Cardiac muscle cell (in vitro differentiated cells and primary cell): ENCODE measurements at places on chromosomes 12 and 14.
A peak's percentile ranks its signal among the peaks of the same experiment; 100 is the strongest.

DNA sequence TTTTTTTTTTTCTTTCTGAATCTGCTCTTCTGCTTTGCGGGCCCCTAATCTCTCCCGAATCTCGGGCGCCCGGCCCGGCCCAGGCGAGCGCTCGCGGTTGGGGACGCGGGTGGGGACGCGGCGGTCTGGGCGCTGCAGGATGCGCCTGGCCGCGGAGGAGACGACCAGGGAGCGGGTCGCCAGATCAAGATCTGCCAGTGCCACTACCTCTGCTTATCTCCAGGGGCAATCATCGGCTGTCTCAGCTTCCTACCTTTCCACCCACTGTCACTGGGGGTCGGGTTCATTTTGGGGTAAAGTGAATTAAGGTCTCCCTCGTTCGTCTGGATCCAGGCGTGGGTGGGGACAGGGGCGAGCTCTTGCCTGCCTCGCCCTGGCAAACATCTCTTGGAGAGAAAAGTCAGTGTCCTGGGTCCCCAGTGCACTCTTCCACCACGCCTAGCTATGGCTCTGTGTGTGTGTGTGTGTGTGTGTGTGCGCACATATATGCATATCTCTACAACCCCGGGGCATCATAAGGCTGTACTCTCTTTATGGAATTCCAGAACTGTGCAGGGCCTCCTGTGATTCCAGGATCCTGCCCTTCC is 422.3 kb downstream of the VRK1 start:
- no peak for DNase-seq

DNA sequence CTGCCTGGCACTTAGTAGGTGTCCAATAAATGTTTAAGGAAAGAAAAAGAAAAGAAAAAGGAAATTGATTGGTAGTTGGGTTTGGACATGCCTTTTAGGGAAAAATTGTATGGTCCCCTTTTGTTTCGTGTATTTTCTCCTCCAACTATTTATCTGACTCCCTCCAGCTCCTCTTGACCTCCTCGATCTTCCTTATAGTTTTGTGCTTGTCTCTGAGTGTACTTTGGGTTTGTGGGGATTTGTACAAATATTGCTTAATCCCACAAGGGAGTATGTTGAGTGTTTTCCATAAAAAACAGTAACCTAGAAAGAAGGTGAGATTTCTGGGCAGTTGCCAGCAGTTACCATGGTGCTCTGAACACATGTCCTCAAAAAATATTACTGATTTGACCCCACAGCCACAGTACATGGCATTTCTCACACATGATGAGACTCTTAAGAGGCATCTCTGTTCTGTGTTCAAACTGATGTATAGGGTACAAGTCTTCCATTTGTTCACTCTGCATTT is 15.7 kb downstream of the PLEKHG7 start:
- peak; percentile 21 for DNase-seq

DNA sequence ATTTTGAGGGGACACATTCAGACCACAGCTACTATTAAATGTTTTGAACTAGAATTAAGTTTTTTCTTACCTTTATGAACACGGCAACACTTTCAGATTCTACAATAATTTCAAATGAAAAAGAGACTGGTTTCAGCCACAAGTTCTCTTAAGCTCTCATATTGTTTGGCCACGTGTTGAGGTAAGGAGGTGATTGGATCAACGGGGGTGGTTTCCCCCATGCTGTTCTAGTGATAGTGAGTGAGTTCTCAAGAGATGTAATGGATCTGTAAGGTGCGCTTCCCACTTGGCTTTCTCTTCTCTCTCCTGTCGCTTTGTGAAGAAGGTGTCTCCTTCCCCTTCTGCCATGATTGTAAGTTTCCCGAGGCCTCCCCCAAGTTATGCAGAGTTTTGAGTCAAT is 48.9 kb upstream of the DYRK2 start:
- DNase-seq = no peak

- peak; percentile 37 for DNase-seq
These were observed at the start of gene LBHD2 for GRCh38 chr14:103084021-103084919. Gene LBHD2 (plus strand): TSS chr14:103084210. CDS start chr14:103086013, 1,803 bp downstream.

GRCh38 chr14:104375551-104376201 is 203.9 kb upstream of the C14orf180 start:
- no peak for DNase-seq

DNA sequence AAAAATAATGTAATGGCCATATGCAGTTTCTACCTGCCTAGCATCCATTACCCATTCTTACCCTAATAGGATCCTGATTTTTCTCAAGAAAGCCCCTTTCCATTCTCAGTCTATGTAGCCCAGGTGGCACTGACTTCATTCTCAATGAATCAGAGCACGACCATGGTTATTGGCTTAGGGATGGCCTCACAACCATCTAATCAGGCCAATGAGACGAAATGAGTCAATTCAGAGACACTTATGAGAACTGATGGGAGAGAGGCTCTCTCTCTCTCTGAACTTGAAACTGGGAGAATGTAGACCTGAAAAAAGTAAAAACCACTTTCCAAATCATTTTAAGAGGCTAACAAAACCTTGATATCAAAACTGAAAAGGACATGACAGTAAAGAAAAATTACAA is 45.3 kb upstream of the OXA1L start:
- DNase-seq = no peak

GRCh38 chr12:4787965-4788364 is 67.8 kb downstream of the GALNT8 start:
- DNase-seq = no peak

DNA sequence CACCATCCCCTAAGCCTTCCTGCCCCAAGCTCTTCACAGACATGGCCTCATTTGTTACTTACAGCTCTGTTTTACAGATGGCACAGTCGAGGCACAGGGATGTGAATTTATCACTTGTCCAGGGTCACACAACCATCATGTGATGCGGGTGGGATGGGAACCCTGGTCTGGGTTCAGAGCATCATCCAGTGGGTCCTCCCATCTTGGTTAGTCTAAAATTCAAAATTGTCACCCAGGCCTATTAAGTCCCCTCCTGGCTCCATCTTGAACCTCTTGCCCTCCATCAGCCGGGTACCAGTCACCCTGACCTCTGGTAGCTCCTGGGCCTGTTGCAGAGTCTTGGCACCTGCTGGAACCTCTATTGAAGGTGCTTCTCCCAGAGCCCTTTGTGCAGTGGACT is 52.9 kb downstream of the ACACB start:
- no peak for DNase-seq

- DNase-seq = no peak
These were observed 6.7 kb upstream of the KRT86 start for GRCh38 chr12:52267699-52268098.

DNA sequence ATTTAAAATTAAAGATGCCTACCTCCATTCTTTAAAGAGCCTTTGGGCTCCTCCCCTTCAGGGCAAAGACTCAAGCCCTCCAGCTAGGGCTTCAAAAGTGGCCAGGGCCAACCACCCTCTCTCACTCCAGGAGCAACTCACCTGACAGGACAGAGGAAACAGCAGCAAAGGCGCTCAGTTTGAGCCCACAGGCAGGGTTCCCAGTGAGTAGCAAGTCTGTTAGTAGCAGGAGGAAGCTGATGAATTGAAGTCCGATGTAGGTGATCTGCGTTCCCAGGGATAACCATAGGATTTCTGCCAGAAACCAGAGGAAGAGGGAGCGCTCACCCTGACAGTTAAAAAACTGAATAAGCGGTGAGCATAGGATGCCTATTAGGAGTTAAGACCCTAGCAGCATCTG is 15.7 kb downstream of the GSG1 start:
- DNase-seq = no peak

DNA sequence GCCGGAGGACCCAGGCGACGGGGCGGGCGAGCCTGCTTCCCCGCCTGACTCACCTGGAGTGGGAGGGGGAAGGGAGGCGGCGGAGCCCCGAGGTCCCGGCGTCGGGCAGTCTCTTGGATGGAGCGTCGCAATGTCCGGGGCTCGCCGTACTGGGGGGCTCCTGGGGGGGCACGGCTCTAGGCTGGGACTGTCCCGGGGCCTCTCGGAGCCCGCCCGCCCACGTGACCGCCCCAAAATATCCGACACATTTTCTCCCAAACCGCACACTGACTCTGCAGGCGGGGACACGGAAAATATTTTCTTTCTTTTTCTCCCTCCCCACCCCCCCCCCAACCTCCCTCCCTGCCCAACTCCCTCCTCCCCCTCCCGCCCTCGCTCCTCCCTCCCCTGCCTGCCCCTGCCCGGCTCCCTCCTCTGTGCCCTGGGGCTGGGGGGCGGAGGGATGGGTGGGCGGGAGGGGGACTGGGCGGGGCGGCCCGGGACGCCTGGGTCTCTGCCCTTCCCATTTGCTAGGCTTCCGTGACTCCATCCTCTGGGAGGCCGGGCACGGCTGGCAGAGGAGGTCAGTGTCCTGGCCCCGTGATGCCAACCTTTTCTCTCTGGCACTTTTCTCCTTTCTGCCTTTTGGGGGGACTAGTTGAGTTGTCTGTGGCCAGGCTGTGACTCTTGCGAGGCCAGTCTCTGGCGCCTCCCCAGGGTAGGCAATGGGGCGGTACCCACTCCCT is at the start of gene RARG:
RARG (minus strand) TSS at position 289 of the 725 bp plus-strand sequence. CDS start 4,664 bp downstream, outside the sequence.
- peak; percentile 56 for DNase-seq

- no peak for DNase-seq
These were observed 189.6 kb downstream of the FOXN3 start for GRCh38 chr14:89227496-89227836.

DNA sequence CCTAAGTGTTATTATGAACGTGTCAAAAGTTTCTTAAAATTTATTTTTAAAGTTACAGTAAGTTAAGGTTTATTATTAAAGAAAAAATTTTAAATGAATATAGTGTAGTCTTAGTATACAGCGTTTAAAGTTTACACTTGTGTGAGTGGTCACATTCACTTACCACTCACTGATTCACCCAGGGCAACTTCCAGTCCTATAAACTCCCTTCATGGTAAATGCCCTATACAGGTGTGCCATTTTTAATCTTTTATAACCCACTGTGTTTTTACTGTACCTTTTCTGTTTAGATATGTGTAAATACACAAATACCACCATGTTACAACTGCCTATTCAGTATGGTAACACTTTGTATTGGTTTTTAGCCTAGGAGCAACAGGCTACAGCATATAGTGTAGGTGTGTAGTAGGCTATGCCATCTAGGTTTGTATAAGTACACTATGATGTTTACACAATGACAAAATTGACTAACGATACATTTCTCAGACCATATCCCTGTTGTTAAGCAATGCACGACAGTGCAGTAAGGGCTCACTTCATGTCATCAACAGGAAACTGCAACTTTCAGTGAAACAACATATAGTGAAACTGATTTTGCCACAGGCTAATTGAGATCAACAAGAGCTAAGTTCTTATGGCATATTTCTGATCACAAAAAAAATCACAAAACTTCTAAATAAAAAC is 112.0 kb upstream of the TMCC3 start:
- DNase-seq = no peak
